GOT3 (cell line): ENCODE measurements at places on chromosomes 5 and 9.

- DNase-seq = no peak
Observed at GRCh38 chr9:111301195-111301594, 28.8 kb downstream of the OR2K2 start.

GRCh38 chr5:76804266-76804665, 14.6 kb upstream of the F2RL1 start:
- DNase-seq = no peak

DNA sequence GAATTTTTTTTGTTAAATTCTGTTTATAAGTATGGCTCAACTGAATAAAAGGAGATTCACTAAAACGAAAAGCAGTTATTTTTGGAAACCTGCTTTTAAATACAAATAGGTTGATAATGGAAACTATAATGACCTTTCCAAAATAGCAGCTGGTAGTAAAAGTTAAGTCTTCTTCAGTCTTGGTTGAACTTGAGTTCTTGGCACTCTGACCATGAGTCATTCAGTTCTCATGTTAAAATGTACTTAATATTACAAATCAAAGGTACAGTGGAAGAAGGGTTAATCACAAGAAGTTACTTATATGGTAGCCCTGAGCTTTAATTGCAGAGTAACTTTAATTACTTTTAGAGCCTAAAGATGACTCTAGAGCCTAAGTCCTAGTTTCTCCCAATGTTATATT, 62.1 kb downstream of the KLF9 start:
- DNase-seq = no peak

GRCh38 chr9:111068383-111068730, 30.1 kb upstream of the LPAR1 start:
- no peak for DNase-seq

DNA sequence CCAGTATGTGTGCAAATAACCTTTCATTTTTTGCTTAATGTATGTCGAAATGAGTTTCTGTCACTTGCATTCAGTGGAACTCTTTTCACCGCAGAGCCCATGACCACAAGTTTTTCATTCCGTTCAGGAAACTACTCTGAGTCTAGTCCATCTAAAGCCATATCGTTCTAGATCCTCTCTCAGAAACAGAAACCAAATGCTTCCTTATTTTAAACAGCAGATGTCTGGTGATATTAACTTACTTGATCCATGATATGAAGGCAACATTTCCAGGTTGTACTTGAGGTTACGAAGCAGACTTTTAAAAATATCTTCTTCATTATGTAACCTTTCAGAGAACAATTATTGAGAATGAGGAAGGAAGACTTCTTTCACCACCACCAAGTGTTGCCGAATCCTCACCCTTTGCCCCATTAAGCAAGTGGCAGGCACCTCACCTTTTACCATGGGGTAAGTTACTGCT, 72.4 kb upstream of the GNAQ start:
- DNase-seq = no peak
